ENCODE measurements at places on chromosomes 2 and 18. TPM values are rescaled to one million over a fixed set of nuclear protein-coding genes. Genes with fewer than 3 reads are reported as not detected.

DNA sequence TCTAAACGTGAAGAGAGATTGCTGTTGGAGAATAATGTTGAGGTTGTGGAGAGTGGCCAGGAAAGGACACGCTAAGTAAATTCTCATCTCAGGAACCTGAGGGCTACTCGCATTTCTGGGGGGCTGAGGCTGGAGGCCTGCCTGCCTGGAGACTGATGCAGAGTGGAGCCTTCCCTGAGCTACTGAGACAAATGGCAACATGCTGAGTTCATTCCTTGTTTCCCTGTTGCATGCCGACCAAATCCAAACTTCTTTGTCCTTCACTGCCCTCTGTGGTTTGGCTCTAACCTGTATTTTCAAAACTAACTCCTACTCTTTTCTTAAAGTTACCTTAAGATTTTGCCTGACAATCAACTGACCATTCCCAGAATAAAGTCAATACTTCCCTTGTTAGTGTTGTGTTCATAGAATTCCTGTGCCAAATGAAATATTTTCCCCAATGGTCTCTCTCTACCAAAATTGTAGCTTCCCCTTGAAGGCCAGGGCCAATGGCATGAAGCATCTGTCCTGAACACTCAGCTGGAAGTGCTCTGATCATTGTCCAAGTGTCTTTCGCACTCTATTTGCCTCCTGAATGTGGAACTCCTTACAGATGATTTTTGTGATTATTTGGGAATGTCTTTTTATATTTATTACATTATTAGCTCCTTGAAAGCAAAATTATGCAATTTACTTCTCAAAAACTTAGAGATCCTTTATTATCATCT lies 1085.6 kb downstream of the SOCS6 start:
- no peak for DNase-seq

- no peak for DNase-seq
These were observed 267.8 kb upstream of the HDAC4 start for GRCh38 chr2:239668651-239669050.

The SANBR gene
- polyA plus RNA-seq: 13.8 TPM

The TUBA4B gene
- polyA plus RNA-seq: 0.21 TPM

GRCh38 chr2:118686346-118686745 lies 161.1 kb downstream of the EN1 start:
- peak; percentile 44 for DNase-seq

DNA sequence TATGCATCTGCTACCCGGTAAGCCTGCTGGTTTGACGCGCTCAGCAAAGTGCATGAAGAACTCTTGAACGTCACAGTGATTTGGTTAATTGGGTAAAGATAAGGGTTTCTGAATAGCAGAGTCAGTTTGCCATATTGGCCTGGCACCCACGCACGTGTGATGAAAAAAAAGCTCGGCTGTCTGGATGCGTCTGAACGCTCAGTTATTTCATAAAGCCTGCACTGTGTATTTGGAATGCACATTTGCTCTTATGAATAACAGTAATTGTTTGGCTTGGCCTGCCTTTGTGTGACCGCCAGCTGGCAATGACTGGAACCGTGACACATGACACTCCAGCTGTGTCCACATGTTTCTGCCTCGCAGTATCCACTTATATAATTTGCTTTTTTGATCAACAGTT lies 129.2 kb upstream of the MEIS1 start:
- DNase-seq: peak; percentile 90

- no peak for DNase-seq
These were observed 624.3 kb upstream of the FANCL start for GRCh38 chr2:58865436-58865835.

DNA sequence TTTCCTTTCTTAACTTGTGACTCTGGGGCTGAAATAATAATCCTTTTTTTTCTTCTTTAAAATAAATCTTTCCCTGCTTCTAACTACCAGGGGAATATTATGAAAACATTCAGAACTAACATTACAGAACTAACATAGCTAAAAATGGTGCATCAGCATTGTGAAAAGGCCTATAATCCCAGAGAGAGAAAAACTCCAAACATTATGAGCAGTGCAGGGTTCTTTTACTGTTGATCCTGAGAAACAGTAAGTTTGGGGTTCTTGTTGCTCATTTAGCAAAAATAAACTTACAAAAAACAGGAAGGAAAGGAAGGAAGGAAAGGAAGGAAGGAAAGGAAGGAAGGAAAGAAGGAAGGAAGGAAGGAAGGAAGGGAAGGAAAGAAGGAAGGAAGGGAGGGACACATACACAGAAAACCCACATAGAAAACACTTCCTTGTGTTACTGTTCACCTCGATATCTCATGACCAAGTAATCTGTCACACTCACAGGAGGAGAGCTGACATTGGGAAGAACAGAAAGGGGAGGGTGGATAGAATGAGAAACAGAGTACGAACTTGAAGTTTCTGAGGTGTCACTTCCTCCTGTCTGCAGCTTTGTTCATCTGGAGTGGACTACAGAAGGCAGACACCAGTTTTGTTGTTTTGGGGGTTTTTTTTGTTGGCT lies 18.4 kb upstream of the PIK3C3 start:
- no peak for DNase-seq

DNA sequence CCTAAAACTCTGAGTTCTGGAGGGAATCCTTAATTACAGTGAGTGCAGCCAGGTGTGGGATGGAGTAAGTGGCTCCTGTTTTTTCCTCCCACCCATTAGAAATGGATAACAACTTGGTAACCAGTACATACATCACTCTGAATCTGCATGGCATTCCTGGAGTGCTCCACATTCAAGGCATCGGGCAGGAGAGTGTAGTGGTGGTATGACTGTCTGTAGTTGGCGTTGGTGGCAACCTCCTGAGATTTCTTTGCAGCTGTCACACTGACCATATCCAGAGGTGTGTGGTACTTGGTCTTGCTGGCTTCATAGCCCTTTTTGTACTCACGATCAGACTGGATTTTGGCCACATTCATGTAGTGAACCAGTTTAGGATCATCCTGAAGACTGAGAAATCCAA lies 68.3 kb downstream of the NEB start:
- DNase-seq: no peak

The BOLL gene
- polyA plus RNA-seq: 3.3 TPM

The TMEM200C gene
- polyA plus RNA-seq: not detected

- DNase-seq: no peak
These were observed 313.2 kb upstream of the HS6ST1 start for GRCh38 chr2:128631698-128632500.

The REG1B gene
- not detected for polyA plus RNA-seq

- DNase-seq: no peak
These were observed 1.4 kb downstream of the NRP2 start for GRCh38 chr2:205683502-205684367.

GRCh38 chr2:221422516-221423209 lies 149.4 kb downstream of the EPHA4 start:
- no peak for DNase-seq

- DNase-seq: peak; percentile 45
These were observed 611 bp downstream of the TCF7L1 start for GRCh38 chr2:85133751-85134254.

The ANO7 gene
- polyA plus RNA-seq: 1.3 TPM

DNA sequence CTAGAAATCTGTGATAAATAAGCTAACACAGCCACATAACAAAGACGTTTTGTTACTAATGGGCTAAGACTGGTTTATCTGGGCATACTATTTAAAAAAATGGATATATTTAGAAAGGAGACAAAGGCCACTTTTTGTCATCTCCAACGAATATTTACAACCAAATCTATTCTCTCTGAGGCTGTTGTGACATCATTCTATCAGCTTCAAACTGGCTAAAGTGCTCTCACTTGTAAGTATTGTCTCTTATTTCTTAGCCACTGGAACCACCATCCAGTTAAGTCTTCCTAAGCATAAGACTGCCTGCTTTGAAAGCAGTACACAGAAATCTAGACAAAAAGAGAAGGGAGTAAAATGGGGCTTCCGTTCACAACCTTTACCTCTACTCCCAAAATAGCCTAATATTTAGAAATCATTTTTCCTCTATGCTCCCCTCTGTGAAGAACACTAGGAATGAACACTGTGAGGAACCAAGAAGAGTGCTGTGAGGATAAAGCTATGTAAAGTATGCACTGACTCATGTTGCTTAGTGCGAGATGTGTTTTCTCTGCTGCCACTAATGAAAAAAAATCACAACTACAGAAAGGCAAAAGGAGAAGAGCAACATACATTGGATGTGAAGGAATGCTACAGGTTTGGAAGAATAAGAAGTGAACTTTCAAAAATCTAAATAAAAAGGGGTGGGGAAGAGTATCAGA lies 264.1 kb downstream of the EXOC6B start:
- DNase-seq: no peak

The TEX44 gene
- polyA plus RNA-seq: not detected

The COL3A1 gene
- polyA plus RNA-seq: 1,239 TPM

DNA sequence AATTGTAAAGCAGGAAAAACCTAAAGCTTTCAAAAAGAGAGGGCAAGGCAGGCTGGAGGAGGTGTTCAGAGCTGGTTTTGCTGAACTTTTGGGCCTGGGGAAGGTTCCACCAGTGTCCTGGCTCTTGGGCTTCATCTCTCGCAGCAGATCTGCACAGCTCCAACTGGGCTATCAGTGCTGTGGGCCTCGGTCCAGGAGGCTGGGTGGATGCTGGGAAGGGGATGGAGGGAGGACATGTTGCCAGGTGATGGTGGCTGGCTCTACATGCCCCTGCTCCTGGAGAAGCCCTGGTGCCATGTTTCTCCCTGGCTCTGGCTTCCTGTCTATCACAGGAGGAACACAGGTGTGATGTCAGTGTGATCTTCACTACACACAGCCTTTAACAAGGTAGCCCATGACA lies 187.1 kb downstream of the SH3RF3 start:
- no peak for DNase-seq

DNA sequence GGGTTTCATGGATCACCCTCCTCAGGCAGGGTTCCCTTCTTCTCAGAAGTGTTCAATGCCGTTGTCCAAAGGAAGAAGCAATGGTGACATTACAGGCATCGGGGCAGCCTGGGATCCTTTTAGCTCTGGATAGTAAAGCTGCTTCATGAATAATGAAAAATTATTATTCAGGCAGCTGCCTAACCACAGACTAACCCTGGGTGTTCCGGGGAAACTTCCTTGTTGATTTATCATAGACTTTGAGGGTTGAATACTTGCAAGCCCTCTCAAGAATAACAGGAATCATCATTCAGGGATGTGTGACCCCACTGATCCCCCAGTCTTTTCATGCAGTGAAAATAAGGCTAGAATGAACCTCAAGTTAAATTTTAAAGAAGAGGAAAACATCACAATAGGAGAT lies 419.4 kb downstream of the MEIS1 start:
- DNase-seq: no peak

- DNase-seq: no peak
These were observed 6.4 kb downstream of the MBOAT2 start for GRCh38 chr2:8997108-8997507.

GRCh38 chr18:63303547-63303946 lies 16.0 kb downstream of the BCL2 start:
- no peak for DNase-seq

The MAPK4 gene
- polyA plus RNA-seq: 8.2 TPM

DNA sequence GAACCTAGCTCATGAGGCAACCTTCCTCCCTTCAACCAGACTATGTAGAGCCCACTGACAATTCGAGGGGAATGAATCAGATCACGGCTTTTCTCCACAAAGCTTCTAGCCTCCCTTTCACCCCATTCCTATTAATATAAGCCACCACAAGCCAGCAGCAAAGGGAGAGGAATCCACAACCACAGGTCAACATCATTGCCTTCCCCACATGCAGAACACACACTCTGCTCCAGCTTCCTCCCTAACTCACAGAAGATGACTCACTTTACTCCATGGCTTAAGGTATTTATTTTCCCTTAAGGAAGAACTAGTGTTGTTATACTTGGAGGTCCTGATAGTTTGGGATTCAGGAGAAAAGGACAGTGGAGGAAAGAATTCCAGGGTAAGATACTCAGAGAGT lies 272.2 kb downstream of the C1D start:
- DNase-seq: no peak

All from muscle of arm (tissue), 14 donors.